ENCODE measurements at places on chromosomes 16 and 17.

DNA sequence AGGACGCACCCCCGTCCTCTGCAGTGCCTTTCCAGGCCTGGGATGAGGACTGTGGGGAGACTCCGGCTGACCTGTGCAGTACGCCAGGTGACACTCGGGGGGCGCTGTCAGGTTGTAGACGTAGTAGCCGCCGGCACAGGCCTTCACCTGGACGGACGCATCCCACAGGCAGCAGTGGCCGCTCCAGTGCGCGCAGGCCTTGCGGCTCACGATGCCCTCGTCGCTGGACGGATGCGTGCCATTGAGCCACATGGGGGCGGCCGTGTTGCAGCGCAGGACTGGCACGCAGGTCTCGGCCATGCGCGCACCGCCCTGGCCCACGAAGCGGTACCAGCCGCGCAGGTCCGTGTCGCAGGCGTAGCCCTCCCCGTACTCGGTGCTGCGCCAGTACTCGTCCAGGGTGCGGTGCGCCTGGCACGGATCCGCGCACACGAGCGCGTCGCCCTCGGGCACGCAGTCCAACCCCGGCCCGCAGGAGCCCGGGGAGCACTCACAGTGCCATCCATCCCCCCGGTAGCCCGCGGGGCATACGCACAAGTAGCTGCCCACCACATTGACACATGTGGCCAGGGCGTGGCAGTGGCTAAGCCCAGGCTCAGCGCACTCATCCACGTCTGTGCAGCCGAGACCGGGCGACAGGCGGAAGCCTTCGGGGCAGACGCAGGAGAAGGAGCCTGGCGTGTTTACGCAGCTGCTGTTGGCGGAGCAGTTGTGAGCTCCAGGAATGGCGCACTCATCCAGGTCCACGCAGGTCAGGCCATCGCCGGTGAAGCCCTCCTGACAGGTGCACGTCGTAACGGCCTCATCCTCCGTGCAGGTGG is 3.9 kb downstream of the UMOD start:
- no peak for DNase-seq

GRCh38 chr16:4588386-4588785 is 26.3 kb downstream of the UBALD1 start:
- DNase-seq: no peak

DNA sequence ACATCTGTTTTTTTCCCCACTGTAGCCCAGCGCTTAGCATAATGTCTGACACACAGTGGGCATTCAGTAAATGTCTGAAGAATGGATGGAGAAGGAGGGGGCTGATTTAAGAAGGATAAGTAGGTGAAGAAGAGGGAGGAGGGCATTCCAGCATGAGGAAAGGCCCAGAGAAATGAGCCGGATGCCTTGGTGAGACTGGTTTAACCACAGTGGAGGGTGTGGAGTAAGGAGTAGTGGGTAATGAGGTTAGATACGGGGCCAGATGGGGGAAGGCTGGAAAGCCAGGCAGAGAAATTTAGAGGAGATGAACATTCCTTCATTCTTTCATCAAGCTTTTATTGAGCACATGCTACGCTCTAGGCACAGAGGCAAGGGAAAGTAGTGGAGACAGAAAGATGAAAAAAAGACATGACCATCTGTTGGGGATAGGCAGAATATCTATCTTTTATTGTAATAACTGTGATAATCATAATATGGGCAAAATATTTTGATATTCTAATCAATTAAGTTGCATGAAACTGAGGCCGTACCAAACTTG is 43.7 kb upstream of the NFAT5 start:
- DNase-seq: no peak

- DNase-seq: no peak
Observed at GRCh38 chr16:185691-186090, 5.4 kb downstream of the HBQ1 start.

- peak; percentile 7 for DNase-seq
Observed at GRCh38 chr17:79400989-79401703, 209.7 kb downstream of the RBFOX3 start.

- DNase-seq: no peak
Observed at GRCh38 chr17:10031127-10031526, 126.1 kb upstream of the RCVRN start.

- no peak for DNase-seq
Observed at GRCh38 chr17:57665696-57666095, 79.4 kb downstream of the CCDC182 start.

- no peak for DNase-seq
Observed at GRCh38 chr17:40326832-40327199, 17.8 kb downstream of the RARA start.

DNA sequence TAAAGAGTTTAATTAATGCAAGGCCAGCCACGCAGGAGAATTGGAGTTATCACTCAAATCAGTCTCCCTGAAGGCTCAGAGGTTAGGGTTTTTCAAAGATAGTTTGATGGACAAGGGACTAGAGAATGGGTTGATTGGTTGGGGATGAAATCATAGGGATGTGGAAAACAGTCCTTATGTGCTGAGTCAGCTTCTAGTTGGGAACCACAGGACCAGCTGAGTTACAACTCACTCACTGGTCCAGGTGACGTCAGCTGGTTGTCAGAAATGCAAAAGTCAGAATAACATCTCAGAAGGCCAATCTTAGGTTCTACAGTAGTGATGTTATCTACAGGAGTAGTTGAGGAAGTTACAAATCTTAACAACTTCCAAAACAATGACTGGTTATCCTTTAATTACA is 47.6 kb downstream of the CPD start:
- DNase-seq: no peak
